Activated T-helper 17 cell treated with anti-CD3 and anti-CD28 coated beads, Interleukin-2, amount 50 U/mL, for 72 hours (primary cell): ENCODE measurements at places on chromosomes 6 and 20.
A peak's percentile ranks its signal among the peaks of the same experiment; 100 is the strongest.

- ATAC-seq: no peak
Measured at GRCh38 chr20:16115911-16116552, 457.2 kb downstream of the KIF16B start.

DNA sequence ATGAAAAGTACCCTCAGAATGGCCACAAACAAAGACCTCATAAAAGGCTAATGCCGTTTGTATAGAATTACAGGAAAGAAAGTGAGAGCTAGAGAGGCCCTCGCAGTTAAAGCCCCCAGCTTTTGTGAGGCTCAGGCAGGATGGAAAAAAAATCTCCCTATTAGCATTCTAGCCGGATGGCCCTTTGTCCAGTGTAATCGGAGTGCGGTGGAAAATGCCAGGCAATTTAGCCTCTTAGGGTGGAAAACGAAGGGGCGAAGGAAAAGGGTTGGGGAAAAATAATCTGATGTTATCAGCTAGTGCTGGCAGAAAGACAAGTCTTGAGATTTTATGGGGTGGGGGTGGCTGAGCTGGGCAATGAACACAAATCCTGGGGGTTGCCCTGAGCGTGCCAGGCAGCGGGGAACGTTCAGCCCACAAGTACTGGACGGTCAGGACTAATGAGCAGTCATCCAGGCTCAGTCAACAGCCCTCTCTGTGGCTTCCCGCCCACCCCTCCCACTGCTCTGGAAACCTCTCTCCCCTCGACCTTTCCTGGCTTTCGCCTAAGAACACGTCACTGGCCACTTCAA, 92.4 kb downstream of the PSMG4 start:
- ATAC-seq: no peak

GRCh38 chr20:52056203-52057062, 135.1 kb downstream of the ZFP64 start:
- no peak for ATAC-seq

DNA sequence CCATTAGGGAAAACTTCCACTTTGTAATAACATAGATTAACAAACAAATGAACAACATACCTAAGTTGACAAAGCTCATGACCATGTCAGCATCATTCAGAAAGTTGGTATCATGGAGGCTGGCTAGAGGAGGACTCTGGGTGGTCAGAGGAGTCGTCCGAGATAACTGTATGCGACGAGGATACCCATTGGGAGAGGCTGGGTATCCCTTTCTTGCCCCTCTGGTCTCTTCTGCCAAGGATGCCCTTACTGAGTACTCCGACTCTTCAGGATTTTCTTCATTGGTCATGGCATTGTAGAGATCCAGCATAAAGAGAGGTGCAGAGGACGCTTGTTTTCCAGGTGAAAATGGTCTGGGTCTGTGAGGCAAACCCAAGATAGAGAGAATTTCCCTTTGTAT, 1.1 kb downstream of the BMP5 start:
- no peak for ATAC-seq

DNA sequence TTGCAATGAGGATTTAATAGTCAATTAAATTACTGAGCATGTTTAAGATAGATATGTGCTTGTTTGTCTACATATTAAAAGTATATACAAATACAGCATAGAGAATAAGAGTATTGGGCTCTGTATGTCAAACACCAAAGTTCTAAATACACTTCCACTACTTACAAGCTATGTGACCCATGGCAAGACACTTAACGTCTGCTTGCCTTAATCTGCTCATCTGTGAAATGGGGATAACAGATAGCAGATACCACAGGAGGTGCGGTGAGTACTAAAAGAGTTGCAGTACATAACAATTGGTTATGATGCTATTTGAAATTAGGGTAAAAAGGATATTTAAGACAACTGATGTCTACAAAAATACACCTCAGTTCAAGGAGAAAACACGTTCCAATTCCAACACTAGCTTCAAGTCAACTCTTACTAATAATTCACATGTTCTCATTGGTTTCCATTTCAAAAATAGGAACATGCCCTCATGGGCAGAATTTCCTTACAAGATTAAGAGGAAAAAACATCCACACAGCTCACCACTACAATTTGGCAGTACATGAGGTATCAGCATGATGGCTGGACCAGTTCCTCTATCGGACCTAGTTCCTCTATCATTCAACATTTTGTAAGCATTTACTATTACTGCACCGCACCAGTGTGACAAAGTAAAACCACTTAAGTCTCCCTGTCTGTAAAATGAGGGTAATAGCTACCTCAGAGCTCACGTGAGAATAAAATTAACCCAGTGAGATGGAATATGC, 101.1 kb downstream of the SMLR1 start:
- ATAC-seq: no peak

GRCh38 chr20:50111120-50111828, 1.7 kb downstream of the UBE2V1 start:
- peak; percentile 57 for ATAC-seq

- ATAC-seq: no peak
Measured at GRCh38 chr20:18916886-18917750, 103.5 kb downstream of the SCP2D1 start.

DNA sequence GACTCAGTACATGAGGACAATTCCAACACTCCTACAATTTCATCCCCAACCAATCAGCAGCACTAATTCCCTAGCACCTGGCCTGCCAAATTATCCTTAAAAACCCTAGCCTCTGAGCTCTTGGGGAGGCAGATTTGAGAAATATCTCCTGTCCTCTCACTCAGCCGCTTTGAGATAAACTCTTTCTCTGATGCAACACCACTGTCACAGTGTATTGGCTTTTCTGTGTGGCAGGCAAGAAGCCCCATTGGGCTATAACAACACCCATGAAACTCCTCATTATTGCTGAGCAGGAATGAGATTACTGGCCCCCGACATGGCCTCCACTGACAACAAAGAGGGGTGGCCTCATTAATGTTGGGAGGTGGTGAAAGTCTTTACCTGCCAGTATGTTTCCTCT, 515.5 kb downstream of the HACE1 start:
- no peak for ATAC-seq

- no peak for ATAC-seq
Measured at GRCh38 chr6:108029226-108029921, 45.2 kb downstream of the OSTM1 start.

- no peak for ATAC-seq
Measured at GRCh38 chr20:58154113-58154512, 74.3 kb downstream of the ANKRD60 start.

DNA sequence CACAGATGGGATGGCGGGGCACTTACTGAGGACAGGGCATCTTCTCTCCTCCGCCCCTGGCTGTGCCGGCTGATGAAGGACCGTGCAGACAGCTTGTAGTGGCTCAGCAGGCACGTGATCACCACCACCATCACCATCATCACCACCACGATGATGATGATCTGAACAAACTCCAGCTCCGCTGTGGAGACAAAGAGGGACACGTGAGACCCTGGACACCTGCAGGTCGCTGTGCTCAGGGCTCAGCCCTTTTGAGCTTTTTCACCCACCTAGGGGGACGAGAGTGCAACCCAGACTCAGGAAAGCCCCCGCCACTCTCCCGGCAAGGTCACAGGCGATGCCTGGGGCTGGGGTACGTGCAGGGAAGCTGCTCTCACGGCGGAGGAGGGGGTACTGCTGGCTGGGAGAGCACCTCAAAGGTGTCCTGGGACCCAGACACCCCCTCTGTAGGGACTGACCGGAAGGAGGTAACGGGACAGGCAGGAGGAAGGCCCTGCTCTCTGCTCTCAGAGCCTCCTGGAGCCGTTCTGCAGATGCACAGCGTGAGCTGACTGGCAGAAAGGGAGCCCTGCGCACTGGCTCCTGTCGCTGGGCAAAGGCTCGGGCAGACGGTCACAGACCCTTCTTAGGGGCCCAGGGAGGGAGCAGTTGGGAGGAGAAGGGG, 39.4 kb upstream of the ZBP1 start:
- ATAC-seq: no peak

GRCh38 chr20:11234608-11235007, 560.8 kb upstream of the JAG1 start:
- no peak for ATAC-seq

DNA sequence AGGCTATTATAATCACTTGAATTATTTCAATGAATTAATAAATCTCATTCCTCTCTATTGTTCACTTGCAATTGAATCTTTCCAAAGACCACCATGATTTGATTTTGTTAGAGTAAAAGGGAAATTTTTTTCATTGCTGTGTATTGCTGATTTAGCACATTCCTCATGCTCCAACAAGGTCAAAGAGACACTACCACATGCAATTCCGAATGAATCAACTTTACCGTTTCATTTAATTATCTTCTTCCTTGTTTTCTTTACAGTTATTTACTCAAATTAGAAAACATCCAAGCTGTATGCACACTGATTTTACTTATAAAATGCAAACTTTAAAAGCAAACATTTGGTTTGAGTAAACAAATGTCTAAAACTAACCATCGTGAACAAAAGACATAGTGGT, 967 bp downstream of the KIAA0408 start:
- no peak for ATAC-seq

DNA sequence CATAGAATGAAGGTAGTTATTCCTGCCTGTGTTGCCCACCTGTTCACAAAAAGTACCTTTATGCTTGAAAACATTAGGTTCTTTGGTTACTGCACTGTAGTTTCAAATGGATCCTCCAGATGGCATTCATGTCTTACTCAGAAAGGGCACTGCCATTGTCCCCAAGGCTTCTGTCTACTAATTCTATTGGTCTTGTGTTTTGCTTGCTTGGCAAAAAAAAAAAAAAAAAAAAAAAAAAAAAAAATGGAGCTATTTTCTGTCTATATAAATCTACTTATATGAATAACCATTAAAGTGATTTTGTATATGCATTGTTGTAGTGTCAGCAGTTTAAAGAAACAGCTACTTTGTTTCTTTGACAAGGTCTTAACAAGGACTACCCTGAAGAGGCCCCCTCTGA, 12.7 kb upstream of the EFHC1 start:
- ATAC-seq: peak; percentile 46

GRCh38 chr6:21300439-21300838, 293.1 kb upstream of the SOX4 start:
- no peak for ATAC-seq

GRCh38 chr20:40547483-40548091, 141.4 kb downstream of the MAFB start:
- ATAC-seq: no peak

DNA sequence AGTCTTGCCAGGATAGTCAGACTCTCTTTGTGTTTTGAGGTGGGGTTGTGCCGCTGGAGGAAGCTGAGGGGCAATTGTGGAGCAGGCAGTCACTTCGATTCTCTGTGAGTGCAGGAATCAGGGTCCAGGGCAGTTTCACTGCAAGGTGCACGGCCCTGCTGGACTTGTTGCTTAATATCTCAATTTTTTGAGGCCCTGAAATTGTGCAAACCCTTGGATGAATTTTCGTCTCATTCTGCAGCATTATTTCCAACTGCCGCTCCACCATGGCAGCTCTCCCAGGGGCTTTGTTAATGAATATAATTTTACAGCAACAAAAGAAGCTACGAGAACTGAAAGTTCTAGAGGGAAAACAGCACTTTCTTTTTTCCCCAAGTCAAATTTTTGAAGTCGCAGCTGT, 531.9 kb downstream of the QKI start:
- no peak for ATAC-seq

DNA sequence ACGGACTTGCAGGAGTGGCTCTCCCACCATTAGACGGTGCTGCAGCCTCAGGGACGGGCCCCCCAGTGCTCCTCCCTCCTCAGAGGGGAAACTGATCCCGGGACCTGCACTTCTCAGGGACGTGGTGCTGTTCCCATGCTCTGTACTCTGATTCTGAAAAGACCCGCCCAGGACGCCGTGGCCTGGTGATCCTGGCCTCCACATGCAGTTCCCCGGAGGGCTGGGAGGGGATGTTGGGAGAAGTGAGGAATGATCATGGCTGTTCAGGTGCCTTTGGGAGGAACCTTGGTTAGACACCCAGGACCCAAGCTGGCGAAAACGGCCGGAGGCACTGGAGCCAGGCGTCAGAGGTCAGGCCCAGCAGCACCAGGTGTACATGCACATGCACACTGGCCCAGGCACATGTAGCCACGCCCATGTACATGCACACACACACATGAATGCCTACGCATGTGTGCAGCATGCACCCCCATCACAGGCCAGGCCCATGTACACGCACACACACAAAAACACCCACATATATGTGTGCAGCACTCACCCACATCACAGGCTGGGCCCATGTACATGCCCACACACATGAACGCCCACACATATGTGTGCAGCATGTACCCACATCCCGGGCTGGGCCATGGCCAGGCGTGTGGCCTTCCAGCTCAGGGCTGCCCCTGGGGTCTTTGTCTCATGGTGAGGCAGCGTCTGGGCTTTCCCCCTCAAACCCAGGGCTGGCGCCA, 52.6 kb upstream of the DACT2 start:
- ATAC-seq: no peak

- ATAC-seq: no peak
Measured at GRCh38 chr20:30168025-30168799, 1089.3 kb upstream of the DEFB115 start.

- peak; percentile 8 for ATAC-seq
Measured at GRCh38 chr6:7727946-7728854, 2.3 kb downstream of the BMP6 start.

DNA sequence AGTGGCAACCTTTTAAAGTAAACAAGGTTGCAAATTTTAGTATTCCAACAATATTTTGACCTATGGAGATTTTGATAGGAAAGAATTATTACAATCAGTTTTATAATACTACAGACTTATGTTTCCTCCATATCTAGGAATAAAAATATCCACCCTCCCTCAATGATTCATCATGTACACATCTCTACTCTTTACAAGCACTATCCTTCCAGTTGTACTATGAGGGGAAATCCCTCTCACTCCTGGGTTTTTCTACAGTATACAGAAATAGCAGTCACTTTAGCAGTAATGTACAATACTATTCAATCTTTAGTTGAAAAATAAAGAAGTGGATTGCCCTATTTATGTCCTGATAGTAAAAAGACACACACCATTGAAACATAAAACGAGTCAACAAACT, 46.3 kb upstream of the SCML4 start:
- peak; percentile 93 for ATAC-seq

GRCh38 chr6:132763269-132763668, 5.6 kb upstream of the VNN2 start:
- ATAC-seq: peak; percentile 90

GRCh38 chr20:57654363-57654997, 34.3 kb upstream of the ZBP1 start:
- peak; percentile 83 for ATAC-seq

GRCh38 chr6:19771753-19772336, 65.3 kb upstream of the ID4 start:
- no peak for ATAC-seq

- ATAC-seq: no peak
Measured at GRCh38 chr6:132730560-132730959, 16.7 kb upstream of the VNN1 start.
